Activated CD4-positive, alpha-beta memory T cell treated with anti-CD3 and anti-CD28 coated beads, Interleukin-2, amount 10 ng/mL, durations not matched to agents 7 days and 5 days (primary cell): ENCODE measurements at places on chromosomes 2 and 18.

DNA sequence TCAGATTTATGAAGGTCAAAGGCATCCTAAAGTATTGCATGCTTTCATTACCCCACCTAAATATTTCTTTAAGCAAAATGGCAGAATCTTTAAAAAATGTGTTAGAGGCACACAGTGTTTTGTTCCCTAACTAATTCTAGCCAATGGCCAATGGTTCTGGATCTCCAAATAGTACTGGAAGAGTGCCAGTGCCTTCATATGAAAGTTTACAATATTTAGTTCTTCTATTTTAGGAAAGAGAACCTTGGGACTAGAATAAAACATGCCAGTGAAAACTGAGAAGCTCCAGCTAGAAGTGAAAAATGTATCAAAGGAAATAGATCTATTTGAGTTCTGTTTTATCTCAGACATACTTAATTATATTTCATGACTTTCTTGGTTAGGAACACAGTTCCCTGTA is 37.1 kb downstream of the TACR1 start:
- DNase-seq: no peak

DNA sequence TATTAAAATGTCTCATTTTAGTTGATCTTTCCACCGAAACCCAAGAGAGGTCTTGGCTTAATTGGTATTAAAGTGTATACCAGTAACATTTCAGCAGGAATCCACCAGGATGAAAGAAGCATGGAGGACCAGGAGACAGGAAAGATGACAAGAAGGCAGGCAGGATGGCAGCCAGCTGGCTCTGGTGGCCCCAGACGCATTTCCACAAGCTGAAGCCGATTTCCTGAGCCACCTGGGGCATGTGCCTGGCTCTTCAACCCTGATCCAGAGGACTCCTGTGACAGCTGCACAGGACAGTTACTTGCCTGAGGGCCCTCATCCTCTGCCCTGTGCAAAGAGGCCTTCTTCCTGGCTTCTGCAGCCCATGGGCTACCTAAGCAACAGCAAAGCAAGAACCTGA is 56.9 kb upstream of the NFU1 start:
- no peak for DNase-seq

DNA sequence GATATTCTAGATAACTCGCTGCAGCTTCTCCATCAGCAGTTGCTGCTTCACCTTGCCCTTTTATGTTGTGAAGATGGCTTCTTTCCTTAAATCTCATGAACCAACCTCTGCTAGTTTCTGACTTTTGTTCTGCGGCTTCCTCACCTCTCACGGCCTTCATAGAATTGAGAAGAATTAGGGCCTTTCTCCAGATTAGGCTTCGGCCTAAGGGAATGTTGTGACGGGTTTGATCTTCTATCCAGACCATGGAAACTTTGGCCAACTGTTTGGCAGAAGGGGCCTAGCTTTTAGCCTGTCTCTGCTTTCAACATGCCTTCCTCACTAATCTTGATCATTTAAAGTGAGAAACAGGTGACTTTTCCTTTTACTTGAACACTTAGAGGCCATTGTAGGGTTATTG is 199.9 kb downstream of the CYP26B1 start:
- no peak for DNase-seq

DNA sequence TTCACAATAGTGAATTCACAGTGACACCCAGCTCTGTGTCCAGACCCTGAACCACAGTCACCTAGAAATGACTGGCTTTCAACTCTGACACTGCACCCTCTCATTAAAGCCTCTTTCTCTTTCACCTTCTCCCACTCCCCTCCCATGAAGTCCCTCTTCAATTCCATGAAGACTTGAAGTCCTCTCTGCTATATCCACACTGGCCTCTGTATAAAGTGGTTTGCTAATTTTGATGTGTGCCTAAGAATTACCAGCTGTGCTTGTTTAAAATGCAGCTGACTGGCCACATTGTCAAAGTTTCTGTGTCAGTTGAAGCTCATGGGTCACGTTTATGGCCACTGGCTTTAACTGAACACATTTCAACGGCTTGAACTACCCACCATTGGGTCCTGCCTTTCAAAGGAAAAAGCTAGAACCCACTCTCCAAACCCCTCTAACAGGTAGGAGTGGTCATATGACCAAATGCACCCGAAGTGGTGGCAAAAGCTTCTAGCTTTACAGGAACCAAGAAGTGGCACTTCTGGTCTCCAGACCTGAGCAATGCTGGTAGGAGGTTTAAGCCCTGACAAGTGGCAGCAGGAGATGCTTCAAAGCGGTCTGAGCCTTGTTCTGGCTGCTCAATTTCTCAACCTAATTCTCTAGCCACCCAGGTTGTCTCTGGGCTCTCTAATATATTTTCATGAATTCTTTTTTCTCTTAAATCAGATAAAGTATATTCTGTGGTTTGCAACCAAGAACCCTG is 34.2 kb downstream of the B4GALT6 start:
- no peak for DNase-seq

DNA sequence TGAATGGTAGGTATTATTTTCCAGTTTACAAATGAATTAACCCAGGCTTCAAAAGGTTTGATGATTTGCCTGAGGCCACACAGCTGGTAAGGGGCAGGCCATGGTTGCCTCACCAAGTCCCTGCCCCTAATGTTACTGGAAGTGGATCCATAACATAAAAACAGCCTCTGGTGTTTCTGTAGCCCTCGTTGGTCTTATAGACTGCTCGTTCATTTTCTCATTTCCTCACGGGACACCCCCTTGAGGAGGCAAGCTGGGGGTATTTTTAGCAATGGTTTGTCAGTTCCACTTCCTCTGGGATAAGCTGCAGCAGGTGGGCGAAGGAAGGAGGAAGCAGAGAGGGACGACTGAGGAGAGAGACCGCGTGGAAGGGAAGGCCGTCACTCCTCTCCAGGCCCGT is 32.9 kb upstream of the NDUFV2 start:
- no peak for DNase-seq

GRCh38 chr2:72291059-72291458 is 143.4 kb upstream of the CYP26B1 start:
- DNase-seq: no peak

DNA sequence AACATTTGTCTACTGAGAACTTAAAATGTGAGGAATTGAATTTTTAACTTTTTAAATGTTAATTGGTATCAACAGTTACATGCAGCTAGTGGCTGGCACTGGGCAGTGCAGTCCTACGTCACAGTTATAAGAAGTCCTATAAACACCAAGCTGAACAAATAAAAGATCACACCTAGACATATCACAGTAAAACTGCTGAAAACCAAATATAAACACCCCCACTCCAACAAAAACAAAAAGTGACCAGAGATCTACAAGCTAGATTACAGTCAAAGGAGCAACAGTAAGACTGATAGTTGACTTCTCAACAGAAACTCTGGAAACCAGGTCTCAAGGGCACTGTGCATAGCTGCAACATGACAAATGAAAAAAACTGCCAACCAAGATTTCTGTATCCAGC is 19.4 kb downstream of the TLK1 start:
- no peak for DNase-seq

DNA sequence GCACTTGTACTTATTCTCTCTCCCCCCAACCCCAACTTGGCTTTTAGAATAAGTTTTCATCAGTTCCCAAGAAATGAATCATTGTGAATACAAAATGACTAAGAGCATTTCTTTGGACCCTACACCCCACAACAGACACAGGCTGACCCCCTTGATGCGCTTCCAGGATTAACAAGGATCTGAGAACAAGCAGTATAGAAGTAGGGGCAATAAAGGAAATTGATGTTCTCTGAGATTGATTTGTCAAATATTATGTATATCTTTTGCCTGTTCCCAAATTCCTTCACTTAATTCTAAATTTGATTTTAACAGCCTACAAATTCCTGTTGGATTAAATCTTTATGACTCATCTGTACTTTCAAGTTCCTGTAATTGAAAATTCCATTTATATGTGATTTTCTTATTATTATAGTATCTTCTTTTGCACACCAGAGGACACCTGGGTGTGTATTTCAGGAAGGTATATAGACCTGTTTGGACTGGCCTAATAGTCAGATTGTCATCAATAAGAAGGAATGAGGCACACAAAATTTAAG is 10.2 kb upstream of the PTPN4 start:
- no peak for DNase-seq

- no peak for DNase-seq
Measured at GRCh38 chr2:10619643-10620042, 70.1 kb downstream of the NOL10 start.

GRCh38 chr2:219626540-219626939 is 890 bp upstream of the SLC4A3 start:
- no peak for DNase-seq

- DNase-seq: no peak
Measured at GRCh38 chr2:58620093-58620492, 379.0 kb upstream of the FANCL start.

DNA sequence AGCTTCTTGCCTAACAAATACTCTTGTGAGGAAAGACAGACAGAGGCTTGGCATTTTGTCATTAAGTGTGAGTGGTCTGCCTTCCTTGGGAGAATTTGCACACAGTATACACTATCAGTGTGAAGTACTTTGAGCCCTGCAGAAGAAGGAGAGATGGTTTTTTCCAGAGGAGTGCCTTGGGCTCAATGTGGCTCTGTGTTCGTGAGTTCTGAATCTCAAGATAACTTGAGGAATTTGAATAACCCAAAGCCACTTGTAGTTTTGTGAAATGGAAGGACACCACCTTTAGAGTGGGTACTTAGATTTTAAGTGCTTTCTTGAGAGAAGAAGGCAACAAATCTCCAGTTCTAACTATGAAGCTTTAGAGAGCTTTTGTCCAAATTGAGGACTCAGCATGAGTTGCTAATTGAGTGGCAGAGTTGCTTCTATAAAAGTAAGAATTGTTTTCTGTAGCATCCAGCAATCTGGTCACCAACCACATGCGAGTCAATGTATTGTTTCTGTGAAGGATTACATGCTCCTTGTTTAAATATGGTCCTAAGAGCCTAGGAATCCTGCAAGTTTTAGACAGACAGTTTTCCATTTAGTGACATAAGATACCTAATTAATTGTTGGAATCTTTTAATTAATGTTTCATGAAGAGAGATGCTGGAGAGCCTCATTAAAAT is 68.3 kb downstream of the BABAM2 start:
- DNase-seq: no peak

GRCh38 chr2:173741759-173742158 is 223.4 kb downstream of the SP3 start:
- no peak for DNase-seq

DNA sequence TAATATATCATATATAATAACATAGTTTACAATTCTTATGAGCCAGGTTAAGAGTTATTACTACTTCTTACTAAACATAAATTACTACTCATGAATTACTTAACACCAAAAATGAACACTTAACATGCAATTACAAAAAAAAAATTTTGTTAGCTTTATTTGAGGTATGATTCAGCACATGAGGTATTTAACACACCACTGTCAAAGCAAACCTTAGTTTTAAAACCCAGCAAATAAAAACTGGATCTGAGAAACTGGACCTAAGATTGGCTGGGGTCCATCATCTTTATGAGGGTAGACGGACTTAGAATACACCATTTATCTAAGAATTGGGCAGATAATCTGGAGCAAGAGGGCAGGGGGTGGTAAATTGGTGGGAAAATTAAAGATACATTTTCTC is 81.8 kb upstream of the CREB1 start:
- DNase-seq: no peak

- no peak for DNase-seq
Measured at GRCh38 chr18:57728941-57729511, 74.1 kb downstream of the ATP8B1 start.

DNA sequence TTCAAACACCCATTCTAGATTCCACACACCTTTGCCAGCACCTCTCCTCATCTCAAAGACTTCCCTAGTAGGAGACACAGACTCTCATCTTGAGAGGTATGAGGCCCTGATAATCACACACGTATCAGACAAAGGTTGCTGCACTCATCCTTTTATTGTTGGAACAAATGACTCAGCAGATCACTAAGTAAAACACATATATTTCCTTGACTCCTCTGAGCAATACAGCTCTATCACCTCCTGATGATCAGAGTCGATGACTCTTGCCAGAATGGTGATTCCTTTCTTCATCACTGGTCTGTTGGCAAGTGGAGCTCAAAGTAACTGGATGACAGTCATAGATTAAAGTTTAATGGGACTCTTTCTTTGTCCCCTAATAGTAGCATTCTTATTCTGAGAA is 1049.2 kb upstream of the ZEB2 start:
- no peak for DNase-seq

- DNase-seq: no peak
Measured at GRCh38 chr2:11257964-11258363, 86.5 kb downstream of the ROCK2 start.

DNA sequence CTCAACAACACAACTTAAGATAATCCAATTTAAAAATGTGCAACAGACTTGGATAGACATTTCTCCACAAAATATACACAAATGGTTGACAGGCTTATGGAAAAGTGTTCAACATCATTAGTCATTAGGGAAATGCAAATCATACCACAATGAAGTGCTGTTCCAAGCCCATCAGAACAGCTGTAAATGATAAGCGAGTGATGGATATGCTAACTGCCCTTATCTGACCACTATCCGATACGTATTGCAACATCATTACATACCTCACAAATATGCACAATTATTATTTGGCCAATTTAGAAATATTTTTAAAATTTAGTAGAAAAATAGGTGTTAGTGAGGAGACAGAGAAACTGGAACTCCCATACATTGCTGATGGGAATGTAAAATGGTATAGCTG is 62.2 kb downstream of the PPP4R1 start:
- no peak for DNase-seq

- DNase-seq: no peak
Measured at GRCh38 chr2:144004742-144005141, 515.2 kb downstream of the ZEB2 start.

DNA sequence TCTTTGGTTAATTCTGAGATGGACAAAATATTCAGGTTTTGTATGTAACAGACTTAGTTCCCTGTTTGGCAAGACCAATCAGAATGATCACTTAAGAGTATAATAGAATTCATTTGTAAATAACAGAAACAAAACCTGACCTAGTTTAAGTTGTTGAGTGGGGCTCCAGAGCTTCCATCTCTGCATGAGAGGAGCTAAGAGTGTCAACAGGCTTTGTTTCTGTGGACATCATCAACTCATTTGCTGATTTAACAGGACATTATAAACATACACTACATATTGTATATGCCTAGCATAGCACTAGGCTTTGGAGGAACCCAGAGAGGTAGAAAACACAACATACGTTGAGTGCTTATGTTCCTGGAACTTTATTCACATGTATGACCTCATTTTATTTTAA is 75.3 kb upstream of the TRIB2 start:
- no peak for DNase-seq

- DNase-seq: no peak
Measured at GRCh38 chr2:201114846-201115245, 1.1 kb upstream of the CFLAR start.

GRCh38 chr2:192887337-192887736 is 692.6 kb upstream of the TMEFF2 start:
- DNase-seq: no peak

- no peak for DNase-seq
Measured at GRCh38 chr2:11375025-11375688, 30.7 kb upstream of the ROCK2 start.

DNA sequence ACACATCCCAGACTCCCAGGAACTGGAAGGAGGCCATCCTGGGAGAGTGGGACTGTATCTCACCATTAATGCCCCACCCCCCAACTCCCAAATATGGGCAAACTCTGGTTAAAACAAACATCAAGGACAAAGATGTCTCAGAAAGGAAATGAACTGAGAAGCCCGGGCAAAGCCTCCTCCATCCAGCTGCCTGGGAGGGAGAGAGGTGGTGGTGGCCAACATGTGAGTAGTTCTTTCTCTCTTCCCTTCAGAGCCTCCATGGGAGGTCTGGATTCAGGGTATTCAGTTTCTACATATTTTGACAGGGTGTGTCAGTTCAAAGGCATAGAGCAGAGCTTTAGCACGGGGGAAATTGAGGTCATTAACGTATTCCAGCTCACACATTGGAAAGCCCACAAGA is 57.5 kb downstream of the CXCR4 start:
- no peak for DNase-seq

- DNase-seq: no peak
Measured at GRCh38 chr2:197596766-197597165, 78.6 kb downstream of the RFTN2 start.
